ENCODE measurements at places on chromosomes 3 and 15. TPM values are rescaled to one million over a fixed set of nuclear protein-coding genes. Genes with fewer than 3 reads are reported as not detected.

The TMCO5A gene
- total RNA-seq: not detected

The HRG gene
- not detected for total RNA-seq

The TTC21A gene
- 5.1 TPM for total RNA-seq

The ST3GAL6 gene
- 2.7 TPM for total RNA-seq

DNA sequence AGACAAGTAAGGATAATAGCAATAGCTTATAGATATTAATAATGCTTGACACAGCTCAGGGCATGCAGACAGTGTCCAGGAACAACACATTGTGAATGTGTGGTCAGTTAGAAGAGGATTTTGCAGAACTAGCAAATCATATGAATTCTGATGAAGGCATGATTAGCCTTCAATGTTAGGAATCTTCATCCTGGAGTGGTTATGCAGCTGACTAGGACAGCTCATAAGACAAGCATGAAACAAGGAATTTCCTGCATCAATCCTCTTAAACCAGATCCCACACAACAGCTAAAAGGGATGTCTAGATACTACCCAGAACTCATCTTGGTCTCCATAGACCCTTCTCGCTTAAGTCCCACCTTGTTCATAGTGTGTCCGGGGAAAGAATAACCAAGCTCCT, 499.0 kb upstream of the ATP11B start:
- no peak for DNase-seq

GRCh38 chr3:123110282-123110975, 43.6 kb downstream of the PDIA5 start:
- no peak for DNase-seq

GRCh38 chr15:96790004-96790403, 459.5 kb downstream of the NR2F2 start:
- no peak for DNase-seq

GRCh38 chr3:101816215-101817149, 32.8 kb upstream of the NFKBIZ start:
- no peak for DNase-seq

All from hematopoietic multipotent progenitor cell (in vitro differentiated cells).